Naive thymus-derived CD8-positive, alpha-beta T cell (primary cell): ENCODE measurements at places on chromosomes 5 and 9. TPM values are rescaled to one million over a fixed set of nuclear protein-coding genes. Genes with fewer than 3 reads are reported as not detected.
A peak's percentile ranks its signal among the peaks of the same experiment; 100 is the strongest.

DNA sequence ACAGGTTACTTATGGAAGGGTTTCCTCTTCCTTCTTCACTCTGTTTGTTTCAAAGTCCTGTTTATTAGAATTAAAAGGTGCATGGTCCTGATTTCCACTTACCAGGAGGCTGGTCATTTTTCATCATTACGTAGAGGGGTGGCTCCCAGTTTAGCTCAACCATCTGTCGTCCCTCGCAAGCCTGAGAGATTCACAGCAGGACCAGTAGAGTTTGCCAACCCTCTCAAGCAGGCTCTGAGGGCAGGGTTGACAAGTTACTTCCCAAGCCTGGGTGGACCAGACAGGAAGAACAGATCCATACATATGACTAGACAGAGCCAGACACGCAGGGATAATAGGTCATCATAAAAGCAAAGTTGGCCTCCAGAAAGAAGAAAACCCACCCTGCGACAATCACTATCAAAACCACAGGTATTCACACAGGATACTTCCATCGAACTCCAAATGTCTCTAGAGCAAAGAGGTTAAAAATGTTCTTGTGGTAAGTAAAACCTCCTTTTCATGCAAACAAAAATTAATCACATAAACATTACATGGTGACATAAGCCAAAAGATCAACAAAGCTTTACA is 151.9 kb downstream of the ELAVL2 start:
- no peak for DNase-seq

DNA sequence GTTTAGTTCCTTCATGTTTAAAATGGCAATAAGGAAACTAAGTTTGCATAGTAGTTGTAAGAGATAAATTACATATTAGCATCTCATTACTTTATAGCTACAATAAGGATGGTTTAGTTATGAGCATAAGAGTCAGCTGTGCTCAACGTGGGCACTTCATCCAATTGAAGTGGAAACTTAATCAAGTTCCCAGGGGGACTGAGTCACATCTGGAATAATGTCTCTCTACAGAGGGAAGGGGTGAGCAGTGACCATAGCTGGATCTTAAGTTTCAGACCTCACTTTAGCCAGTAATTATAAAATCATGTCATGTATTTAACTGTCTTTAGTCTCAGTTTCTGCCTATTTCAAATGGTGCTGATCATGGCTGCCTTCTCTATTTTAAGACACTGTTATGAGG is 36.8 kb upstream of the FAM240B start:
- DNase-seq = no peak

DNA sequence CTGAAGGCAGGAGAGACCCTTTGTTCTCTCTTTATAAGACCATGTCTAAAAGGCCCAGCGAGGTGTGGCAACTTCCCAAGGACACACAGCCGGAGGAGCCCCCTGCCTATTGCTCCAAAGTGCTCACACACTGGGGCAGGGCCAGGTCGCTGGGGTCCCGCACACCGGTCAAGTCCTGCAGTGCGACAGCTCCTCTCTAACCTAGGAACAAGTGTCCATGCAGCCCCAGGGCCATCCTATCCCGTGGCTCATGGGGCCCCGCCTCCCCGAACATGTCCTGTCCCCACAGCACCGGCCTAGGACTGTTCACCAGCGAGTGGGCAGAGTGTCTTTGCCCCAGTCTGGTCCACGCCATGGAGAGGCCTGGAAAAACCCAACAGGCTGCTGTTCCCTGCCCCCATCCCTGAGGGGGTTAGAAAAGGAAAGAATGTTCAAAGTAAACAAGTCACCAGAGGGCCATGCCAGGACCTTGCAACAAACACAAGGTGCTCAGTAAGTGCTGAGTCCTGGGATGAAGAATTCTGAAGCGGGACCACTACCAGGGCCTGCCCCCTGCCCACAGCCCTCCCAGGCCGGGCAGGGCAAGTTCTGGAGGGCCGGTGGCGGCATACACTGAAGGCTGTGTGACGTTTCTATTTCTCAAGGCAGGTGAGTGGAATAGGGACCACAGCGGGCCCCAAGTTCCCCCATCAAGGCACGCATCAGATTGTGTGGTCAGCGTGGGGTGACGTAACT is 938 bp downstream of the NINJ1 start:
- DNase-seq = no peak

- DNase-seq = no peak
Measured at GRCh38 chr9:31542384-31543055, 841.9 kb upstream of the ACO1 start.

DNA sequence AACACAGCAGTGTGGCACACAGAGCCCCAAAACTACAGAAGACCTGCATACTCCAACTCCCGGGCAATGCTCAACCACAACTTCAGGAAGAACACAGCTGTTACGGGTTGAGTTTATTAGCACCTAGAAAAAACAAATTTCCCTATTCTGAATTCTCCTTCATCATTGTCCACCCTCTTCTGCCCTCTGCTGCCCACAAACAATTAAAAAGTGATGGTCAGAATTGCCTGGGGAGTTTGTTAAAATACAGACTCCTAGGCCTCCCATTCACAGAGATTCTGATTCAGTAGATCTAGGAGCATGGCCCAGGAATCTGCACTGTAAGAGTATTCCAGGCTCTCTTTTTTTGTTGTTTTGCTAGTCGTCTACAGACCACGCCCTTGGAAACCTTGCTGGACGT is 310.6 kb downstream of the NDUFS4 start:
- DNase-seq = no peak

The FBXL17 gene
- total RNA-seq = 25.1 TPM

DNA sequence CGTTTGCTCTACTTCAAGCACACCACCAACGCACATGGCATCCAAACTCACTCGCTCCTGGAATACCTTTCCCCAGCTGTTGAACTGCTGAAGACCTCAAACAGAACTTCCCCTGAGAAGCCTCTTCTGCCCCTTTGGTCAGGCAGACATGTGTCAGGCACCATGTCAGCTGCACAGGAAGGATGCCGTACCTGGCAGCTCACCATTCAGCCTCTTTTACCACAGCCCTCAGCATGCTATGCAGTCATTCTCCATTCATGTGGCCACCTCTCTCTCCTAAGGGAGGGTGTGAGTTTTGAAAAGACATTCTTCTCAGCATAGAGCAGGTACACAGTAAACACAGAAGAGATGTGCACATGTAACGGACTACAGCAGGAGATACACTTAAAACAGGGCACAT is 14.2 kb downstream of the IL4 start:
- DNase-seq = peak; percentile 67

The C5orf15 gene
- total RNA-seq = 16.4 TPM

GRCh38 chr5:134997015-134997414 is 29.3 kb downstream of the CATSPER3 start:
- no peak for DNase-seq

- DNase-seq = no peak
Measured at GRCh38 chr9:90062982-90063381, 458.2 kb downstream of the GADD45G start.

GRCh38 chr5:81749561-81750307 is 1.2 kb downstream of the SSBP2 start:
- peak; percentile 62 for DNase-seq

DNA sequence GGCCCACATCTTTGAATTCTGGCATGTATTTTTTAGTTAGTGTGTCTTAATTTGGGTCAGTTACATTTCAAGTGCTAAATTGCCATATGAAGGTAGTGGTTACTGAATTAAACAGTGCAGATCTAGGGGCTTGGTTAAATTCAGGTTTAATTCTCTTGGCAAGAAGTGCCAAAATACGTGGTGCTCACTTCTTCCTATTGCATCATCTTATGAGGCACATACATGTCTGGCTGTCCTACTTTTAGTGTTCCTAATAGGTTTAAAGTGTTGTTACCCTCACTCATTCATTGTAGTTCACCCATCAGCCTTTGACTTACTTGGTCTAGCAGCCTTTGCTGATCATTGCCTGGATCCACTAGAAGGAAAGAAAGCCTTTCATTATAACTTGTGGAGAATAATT is 59.5 kb downstream of the RPS6 start:
- DNase-seq = no peak

GRCh38 chr9:14902561-14902960 is 7.7 kb downstream of the FREM1 start:
- no peak for DNase-seq

DNA sequence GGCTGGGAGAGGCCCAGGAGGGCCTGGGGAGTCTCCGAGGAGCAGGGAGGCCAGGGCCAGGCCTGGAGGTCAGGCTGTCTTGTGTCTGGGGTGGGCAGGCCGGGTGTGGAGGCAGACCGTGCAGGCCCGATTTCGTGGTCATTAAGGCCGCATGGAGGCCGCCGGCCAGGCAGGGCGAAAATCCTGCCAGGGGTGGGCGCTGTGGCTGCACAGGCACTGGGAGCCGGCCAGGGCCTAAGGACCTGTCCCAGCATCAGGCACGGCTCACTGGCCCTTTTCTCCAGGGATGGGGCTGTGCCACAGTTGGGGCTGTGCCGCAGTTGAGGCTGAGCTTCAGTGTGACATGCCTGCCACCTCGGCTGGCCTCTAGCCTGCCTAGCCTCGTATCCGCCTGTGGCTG is 35.9 kb downstream of the ASS1 start:
- no peak for DNase-seq

The GABBR2 gene
- not detected for total RNA-seq

DNA sequence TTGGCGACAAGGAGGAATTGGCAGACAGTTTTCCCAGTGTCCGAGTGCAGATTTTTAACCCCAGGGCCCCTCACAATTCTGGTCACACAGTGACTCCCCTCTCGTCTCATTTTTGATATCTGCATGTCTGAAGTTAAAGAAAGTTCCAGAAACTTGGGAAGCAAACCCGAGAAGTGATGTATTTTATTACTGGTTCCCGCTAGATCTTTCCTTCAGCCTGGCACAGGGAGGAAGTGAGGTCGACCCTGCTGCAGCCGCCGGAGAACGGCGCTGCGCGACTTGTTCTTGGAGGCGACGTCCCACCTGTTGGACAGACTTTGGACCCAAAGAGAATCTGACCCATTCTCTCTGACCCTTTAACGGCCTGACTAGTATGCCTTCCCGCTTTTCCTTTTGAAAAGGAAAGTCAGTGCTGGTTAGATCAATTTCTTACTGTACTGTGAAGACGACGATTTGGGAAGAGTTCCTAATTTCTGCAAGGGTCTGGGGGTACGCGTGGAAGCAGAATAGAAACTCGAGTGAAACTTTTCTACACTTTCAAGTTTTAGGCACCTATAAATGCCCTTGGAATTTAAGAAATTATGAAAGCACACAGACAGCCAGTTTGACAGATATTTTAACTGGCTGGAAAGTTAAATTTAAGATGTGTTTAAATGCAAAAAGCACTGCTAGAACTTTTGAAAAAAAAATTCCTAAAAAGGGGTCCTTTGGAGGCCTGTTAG is 744 bp downstream of the OTULIN start:
- no peak for DNase-seq

The BTNL3 gene
- total RNA-seq = not detected

The STK32A gene
- total RNA-seq = not detected

- DNase-seq = no peak
Measured at GRCh38 chr5:105392710-105393149, 1830.1 kb upstream of the NUDT12 start.

The CDH18 gene
- total RNA-seq = not detected

DNA sequence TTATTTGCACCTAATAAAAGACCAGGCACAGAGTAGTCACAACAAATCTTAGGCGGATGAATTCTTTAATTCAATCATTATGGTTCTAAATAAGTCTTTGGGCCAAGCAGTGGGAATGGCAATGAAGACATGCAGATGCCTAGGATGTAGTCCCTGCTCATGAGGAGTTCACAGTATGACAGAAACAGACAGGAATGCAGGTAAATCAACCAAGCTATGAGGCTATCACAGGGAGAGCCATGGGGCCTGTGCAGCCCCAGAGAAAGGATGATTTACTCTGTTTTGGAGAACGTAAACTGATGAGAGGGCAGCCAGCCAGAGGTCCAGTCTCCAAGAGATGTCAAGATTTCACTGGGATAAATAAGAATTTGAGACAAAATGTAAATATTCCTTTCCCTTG is 129.4 kb downstream of the TRIM32 start:
- no peak for DNase-seq

The SLC46A2 gene
- total RNA-seq = not detected

- no peak for DNase-seq
Measured at GRCh38 chr9:98925956-98926355, 17.8 kb upstream of the COL15A1 start.

DNA sequence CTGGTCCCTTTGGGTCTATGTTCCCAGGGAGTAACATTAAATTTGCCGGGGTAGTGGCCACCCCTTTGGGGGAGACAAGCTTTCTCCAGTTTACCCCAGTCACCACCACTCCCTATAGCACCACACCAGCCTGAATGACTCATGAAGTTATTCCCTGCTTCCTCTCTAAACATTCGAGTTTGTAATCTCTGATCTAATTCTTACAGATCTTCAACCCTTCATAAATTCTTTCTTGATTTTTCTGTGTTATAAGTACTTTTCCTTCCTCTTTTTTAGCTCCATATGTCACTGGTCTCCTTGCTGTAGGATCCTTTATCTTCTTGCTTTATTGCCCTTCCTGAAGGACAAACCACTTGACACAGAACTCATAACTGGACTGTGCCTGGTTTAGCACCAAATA is 55.6 kb downstream of the GNA14 start:
- DNase-seq = no peak

The NR2F1 gene
- not detected for total RNA-seq

The SLC25A48 gene
- not detected for total RNA-seq

The IFNB1 gene
- not detected for total RNA-seq

DNA sequence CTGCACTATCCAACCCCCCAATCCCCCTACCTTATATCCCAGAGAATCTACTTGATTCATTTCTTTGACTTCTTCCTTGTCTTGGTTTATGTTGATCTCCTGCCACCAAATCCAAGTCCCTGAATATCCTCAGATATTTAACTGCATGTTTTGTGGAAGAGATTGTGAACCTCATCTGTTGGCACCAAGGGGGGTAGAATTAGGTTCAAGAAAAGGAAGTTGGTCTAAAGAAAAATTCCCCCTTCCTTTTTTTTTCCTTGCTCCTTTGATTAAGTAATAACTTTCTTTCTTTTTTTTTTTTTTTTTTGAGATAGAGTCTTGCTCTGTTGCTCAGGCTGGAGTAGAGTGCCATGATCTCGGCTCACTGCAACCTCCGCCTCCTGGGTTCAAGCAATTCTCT is 526 bp upstream of the CD14 start:
- no peak for DNase-seq
